ENCODE measurements at places on chromosomes 2 and 18.
A peak's percentile ranks its signal among the peaks of the same experiment; 100 is the strongest.

GRCh38 chr2:14633061-14633460 lies 544 bp downstream of the LRATD1 start:
- DNase-seq, result peak; percentile 27

DNA sequence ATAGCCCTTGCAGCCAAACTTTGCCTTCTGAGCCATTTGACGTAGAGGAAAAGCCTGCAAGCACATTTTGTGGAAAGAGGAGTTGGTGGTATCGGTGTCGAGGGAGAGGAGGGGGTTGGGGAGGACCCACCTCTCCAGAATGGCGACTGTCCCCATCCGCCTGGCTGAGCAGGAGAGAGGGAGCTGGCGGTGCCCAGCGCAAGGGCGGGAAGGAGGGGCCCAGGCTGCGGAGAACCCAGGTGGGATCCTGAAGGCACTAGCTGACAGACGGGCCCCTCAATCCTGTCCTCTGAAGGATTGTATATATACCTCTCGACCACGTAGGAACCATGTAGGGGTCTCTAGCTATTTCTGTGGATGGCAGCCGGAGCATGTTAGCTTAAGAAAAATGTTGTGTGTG lies 200.3 kb downstream of the LOXHD1 start:
- no peak for DNase-seq

GRCh38 chr2:189305291-189305943 lies 125.9 kb upstream of the COL5A2 start:
- DNase-seq, result no peak

DNA sequence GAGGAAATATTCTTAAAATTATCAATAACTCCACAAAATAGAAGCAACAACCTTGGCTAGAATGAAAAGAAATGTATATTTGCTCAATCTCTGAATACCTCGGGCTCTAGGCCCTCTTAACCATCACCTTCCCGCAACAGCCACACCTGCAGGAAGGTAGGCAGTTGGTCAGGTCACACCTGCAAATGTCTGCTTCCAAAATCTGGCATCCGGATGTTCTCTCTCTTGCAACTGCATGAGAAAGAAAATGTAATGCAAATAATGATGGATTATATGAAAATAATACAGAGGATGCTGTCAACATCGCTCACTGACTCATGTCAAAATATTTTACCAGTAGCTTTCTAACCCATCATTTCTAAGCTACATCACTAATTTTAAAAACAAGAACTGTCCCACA lies 148.3 kb downstream of the SATB2 start:
- DNase-seq, result peak; percentile 60

DNA sequence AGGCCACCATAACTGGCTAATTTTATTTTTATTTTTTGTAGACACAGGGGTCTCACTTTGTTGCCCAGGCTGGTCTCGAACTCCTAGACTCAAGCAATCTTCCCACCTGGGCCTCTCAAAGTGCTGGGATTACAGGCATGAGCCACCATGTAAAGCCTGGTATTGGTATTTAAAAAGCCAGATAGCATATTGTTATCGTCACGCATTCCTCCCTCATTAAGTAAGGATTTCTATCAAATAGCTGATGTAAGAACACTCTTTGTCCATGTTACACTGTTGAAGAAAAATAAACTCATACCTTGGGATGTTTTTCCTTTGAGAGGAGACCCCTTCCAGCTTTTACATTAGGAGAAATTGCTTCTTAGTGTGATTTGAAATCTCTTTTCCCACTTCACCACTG lies 39.2 kb upstream of the DARS1 start:
- no peak for DNase-seq

DNA sequence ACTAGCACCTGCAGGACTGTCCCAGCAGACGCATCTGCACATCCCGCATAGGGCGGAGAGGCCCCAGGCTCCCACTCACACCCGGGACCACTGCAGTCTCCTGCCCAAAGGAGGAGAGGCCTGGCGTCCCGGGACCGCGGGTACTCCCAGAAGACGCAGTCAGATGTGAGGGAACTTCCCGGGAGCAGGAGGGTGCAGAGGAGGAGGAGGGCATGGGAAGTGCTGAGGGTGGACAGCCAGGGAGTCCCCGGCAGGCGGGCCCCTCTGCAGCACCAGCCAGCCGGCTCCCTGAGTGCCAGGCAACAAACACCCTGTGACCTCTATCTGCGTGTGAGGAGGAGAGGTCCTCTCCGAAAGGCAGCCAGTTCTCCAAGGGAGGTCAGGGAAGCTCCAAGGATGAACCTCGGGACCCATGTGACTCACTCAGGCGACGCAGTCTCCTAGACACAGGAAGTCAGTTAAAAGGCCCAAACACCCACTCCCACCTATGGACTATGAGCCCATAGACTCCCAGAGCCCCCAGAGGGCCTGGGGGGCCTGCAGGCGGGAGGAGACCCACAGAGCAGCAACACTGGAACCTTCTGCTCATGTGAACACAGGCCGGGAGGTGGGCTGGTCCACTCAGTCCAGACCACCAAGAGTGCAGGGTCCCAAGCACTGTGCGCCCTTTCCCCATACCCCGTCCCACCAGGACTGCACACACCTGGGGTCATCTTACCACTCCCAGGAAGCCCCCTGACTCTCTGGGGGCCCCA lies 4.2 kb downstream of the PXDN start:
- DNase-seq, result no peak

GRCh38 chr18:72830109-72830508 lies 37.7 kb downstream of the NETO1 start:
- DNase-seq, result no peak

DNA sequence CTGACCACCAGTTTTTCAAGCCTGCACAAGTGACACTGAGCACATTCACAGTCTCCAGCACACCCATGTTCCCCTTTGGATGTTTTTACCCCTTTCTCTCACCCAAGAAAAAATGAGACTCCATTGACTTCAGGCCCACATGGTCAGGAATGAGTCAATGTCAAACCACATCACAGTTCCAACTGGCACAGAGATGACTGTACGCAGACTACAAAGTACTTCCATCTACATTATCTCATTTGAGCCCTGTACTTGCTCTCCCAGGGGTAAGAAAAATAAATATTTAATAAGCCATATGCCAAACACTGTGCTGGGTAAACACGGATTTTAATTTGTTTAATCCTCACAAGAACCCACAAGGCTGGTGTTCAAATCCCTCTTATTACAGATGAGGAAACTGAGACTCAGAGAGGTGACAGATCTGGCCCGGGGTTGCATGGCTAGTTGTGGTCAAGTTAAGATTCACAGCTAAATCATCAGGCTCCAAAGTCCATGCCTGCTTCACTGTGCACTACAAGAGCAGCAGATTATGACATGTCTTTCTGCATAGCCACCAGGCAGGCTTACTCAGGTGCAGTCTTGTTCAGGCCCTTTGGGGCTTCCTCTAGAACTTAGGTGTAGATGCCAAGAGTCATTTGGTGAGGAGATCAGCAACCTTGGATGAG lies 106.1 kb downstream of the TXNL1 start:
- DNase-seq, result peak; percentile 17

DNA sequence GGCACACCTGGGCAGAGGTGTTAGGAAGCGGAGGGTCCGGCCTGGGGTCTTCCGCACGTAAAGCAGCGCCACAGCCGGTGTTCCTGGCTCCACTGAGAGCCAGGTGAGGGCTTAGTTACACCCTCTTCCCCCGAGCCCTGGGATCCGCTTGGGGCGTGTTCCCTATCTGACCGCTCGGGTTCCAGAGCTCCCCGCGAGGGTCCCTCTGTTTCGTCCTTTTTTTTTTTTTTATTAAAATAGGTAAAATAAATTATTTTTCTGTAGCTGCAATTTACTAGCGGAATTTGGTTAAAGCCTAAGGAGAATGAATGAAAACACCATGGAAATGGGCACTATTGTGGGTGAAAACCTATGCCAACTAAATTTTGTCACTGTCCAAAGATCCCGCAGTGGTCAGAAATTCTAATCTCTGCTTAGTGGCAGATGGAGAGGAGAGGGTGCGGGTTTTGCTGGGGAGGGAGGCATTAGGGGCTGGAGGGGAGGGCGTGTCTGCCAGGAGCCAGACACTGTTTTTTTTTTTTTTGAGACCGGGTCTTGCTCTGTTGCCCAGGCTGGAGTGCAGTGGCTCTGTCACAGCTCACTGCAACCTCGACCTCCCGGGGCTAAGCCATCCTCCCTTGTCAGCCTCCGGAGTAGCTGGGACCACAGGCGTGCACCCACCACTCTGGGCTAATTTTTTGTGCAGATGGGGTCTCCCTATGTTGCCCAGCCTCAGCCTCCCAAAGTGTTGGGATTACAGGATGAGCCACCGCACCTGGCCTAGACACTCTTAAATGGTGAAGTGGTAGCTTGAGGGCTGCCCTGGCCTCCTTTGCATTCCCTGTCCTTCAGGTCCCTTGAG lies 834 bp downstream of the PDCL3 start:
- DNase-seq, result no peak

DNA sequence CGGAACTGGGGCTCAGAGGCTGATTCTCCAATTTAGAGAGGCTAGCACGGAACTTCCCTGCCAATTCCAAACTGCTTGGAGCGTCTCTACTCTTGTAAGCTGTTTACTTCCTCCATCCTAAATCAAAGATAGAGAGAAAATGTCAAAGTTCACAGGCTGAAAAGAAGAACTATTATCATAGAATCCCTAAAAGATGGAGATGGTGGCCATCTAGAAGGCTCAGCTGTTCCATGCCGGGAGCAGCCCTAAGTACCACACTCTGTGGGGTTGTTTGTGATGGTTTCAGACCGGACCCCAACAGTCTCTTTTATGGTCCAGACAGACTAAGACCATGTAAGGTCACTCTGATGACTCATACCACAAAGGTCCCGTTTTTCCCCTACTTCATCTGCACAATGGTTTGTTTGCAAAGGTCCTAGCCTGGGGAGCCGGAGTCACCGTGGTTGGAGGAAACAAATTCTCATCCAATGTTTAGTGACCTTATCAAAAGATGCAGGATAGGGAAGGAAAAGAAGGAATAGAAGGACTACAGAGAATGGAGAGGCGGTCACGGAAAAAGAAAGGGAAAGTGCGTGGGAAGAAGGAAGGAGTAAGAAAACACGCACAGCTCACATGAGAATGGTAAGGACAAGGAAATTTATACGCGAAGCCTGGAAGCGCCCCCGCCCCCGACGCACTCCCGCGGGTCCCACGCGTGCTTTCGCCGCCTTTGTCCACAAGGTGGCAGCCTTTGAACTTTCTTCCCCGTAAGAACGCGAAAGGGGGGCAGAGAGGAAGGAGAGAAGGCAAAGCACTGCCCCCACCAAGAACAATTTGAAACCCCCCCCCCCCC lies 453 bp upstream of the ANTXR1 start:
- peak; percentile 86 for DNase-seq

DNA sequence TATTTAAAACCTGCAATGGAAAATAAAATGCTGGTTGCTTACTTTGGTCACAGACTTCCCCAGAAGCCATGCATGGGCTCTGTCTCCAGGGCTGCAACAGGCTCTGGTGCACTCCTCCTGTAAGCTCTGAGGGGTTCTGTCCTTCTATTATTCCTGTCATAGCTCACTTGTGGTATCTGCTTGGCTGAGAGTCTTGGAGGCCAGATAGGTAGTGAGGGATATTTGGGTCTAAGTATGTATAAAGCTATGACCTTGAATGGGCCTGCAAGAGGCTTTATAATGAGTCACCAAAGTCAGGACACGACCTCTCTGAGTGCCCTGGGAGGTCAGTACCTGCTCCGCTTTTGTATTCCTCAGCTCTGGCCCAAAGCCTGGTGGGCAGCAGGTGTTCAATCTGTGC lies 141.6 kb upstream of the CAPN13 start:
- no peak for DNase-seq

DNA sequence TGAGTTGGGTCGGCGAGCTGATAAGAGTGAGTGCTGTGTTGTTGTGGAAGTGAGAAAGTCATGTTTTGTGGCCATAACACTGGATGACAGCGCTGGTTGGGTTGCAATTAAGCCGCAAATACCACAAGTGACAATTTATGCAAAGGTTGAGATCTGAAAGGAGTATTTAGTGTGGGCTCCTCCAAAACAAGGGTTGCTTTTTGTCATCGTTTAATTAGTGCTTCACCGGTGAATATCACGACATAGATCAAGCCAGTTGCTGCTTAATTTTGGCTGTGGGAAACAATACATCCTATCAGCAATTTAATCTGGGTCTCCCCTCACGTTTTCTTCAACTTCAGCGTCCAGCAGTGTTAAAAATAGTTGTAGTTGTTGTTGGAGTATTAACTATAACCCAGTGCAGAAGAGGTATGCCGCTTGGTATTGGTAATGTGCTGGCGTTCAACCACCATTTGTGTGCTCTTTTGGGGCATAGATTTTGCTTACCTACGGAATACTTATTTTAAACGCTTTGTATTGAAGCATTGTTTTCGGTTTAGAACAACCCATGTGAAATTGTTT lies 662 bp downstream of the ACVR2A start:
- peak; percentile 60 for DNase-seq

DNA sequence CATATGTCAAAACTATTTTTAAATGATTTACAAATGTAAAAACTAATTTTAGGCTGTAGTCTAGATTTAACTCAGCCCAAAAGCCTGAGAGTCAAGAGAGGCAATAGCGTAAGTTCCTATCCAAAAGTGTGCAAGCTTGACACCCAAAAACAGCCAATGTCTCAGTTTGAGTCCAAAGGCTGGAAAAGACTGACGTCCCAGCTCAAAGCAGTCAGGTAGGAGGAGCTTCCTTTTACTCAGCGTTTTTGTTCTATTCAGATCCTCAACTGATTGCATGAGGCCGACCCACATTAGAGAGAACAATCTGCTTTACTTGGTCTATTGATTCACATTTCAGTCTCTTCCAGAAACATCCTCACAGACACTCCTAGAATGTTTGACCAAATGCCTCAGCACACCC lies 51.8 kb downstream of the MYL12B start:
- no peak for DNase-seq

DNA sequence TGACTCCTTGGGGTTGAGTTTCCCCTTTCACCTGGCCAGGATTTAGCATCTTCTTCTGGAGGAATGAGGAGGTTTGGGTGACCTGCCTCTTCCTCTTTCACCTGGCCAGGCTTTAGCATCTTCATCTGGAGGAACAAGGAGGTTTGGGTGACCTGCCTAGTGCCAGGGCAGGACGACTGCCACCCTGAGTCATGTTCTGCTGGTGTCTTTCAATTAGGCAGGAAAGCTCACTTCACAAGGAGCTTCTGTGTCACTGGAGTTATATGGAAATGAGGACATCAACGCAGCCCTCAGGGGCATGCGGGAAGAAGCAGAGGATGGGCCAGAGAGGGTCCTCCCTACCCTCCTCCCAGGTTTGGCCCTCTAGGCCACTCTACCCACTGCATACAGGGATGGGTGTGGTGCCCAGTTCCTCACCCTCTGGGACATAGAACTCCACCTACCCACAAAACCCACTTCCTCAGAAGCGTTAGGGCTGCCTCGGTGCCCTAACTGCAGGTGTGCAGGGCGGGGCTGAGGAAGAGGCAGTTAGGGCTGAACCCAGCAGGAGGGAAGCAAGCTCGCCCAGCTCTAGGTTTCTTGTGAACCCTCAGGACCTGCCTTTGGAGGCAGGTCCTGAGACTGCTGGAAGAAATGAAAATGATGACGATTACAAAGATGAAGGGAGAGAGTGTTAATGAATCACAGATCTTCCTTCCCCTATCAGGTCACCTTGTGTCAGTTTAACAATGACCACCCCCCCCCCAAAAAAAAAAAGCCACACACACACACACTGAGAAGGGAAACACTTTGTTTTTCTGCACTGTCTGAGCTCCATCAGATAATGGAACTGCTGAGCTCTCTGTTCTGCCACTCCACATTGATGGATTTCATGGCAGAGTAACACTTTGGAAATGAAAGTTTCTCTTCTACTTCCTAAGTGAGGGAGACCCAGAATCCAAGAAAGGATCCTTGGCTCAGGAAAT lies 71.0 kb downstream of the ARL4C start:
- DNase-seq, result no peak

Data from NCI-H2171 treated with DMSO at 0.1 percent for 48 hours (cell line).